Effector memory CD4-positive, alpha-beta T cell (primary cell): ENCODE measurements at places on chromosomes 5 and 9.
A peak's percentile ranks its signal among the peaks of the same experiment; 100 is the strongest.

GRCh38 chr9:94666364-94667099 is 27.2 kb upstream of the FBP1 start:
- DNase-seq = no peak

DNA sequence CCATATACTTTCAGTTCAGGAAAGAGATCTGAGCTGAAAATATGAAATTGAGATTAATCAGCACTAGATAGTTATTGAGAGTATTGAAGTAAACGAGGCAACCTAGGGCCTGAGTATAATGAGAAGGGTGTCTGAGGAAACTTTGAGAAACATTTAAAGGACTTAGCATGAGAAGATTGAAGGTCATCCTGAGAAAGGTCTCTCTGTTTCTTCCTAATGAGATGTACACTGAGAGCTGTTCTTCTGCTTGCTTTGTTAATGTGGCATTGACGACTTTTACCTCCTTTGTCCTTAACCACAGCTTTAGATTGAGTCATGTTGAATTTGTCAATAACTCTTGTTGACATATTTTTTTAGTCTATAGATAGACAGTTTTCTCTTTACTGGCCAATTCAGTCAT is 145.1 kb upstream of the ACTBL2 start:
- no peak for DNase-seq

DNA sequence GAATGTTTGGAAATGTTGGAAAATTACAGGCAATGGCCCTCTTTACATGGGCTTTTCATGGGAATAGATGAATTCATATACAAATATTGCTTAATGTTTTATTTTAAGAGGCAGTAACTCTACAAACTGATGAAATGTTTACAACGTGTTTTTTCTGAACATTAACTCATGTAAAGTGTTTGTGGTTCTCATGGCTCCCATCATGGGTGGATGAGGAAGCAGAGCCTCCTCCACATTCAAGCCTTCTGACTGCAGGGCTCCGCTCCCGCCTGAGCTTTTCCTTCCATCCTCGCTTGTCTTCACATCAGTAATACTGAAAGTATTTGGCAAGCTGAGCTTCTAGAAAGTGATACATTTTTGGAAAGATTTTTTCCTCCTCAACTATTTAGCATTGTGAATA is 204.2 kb downstream of the ARHGAP26 start:
- DNase-seq = no peak

GRCh38 chr5:78127875-78128274 is 166.6 kb downstream of the AP3B1 start:
- no peak for DNase-seq

DNA sequence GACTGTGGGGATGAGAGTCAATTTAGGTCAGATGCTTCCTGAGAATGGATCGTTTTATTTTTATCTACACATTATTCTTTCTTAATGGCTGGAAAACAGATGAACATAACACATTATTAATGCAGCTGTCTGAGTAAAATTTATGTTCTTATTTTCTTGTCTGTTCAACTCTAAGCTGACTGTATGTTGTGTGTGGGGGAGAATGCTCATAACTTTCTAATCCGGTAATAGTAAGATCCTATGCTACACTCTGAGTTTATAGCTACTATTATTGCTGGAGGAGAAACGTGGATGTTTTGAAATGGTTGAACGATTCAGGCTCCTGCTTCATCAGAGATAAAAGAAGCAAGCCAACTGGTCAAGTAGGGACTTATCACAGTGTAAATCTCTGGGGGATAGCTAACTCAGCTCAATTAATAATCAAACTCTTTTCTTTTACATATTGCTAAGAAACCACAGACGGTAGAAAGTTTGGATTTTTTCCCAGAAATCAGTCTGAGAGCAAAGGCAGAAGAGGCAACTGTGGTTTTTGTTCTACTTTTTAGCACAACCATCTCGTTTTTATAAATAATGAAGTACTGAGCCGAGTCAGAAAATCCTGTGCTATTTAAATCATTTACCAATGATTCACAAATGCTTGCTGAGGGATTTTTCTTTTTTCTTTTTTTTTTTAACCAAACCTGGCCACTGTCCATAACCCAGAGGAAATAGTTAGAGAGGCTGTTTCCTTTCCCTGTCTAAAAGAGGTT is 265.0 kb upstream of the FAM174A start:
- DNase-seq = no peak

GRCh38 chr5:6090079-6090654 is 288.2 kb downstream of the MED10 start:
- no peak for DNase-seq

- no peak for DNase-seq
Measured at GRCh38 chr5:151382576-151382975, 35.2 kb upstream of the SLC36A2 start.

DNA sequence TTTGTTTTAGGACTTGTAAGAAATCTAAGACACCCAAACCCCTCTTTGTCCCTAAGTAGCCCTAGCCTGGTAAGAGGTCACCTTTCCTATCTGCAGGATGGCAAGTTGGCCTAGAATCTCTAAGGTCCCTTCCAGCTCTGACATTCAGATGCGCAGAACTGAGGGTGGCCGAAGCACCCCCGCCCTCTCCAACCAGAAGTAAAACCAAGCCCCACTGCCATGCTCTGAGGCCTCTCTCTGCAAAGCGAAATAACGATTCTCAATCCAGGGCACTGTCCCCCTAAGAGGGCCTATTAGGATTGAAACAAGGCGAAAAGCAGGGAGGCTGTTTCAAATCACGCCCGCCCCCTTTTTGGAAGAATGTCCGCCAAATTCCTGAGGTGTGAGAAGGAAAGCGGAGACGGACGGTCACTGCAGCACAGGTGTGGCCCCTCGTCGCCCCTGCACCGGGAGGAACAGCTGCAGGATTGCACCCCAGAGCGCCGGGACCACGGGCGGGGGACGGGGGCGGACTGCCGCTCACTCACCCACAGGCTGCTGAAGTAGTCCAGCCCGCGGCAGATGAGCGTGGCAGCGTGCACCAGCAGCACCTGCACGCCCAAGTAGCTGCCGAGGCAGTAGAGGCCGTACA is 824 bp downstream of the TMEM245 start:
- DNase-seq = no peak

DNA sequence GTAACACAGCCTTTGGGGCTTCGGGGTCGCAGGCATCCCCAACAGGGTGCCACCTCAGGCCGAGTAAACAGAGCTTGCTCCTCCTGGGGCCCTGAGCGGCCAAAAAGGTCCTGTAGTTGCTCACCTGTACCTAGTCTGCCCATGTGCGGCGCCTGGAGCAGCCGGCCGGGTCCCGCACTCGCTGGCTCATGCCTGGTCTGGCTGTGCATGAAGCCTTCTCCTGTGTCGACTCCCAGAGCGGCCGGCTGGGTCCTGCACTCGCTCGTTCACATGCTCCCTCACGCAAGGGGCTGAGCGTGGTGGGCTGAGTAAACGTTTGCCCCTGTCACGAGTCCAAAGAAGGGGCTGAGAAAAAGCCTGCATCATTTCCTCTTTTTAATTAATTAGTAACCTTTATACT is 162.4 kb upstream of the TUT7 start:
- DNase-seq = no peak

GRCh38 chr5:77777911-77778310 is 1.8 kb upstream of the TBCA start:
- no peak for DNase-seq

- no peak for DNase-seq
Measured at GRCh38 chr5:68161156-68161555, 54.4 kb upstream of the PIK3R1 start.

GRCh38 chr5:181241393-181241975 is 2.2 kb downstream of the RACK1 start:
- no peak for DNase-seq

- no peak for DNase-seq
Measured at GRCh38 chr5:21802869-21803490, 1050.2 kb downstream of the CDH12 start.

DNA sequence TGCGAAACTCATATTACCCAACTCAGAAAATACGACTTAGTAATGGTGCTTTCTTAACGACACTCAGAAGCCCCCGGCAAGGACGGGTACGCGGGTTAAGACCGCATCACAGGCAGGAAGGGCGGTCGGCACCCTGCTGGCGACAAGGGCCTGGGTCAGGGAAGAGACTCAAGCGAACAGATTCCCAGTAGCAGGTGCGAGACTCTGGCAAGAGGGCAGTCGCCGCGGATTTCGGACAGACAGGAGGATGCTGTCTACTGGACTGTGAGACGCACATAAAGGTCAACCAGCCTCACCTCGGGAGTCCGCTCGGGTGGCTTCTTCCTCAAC is 398 bp downstream of the RAPGEF6 start:
- DNase-seq = peak; percentile 59

GRCh38 chr5:136619556-136619955 is 254.2 kb upstream of the TRPC7 start:
- DNase-seq = no peak

DNA sequence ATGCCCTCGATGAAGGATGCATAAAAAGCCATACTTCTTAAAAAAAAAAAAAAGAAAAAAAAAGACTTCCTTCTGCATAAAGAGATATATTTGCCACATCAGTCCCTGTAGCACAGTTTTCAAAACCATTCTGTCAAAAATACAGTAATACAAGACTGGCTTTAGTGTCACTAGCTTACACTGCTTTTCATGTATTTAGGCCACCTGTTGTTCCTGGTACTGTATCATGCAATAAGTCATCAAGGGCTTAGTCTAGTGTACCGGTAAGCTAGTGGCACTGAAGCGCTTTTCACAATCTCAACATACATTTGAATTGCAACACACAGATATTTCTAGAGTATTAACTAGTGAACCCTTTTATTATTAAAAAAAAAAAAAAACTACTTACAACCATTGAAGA is 231.2 kb downstream of the NFIB start:
- no peak for DNase-seq

- no peak for DNase-seq
Measured at GRCh38 chr9:27107241-27107640, 1.8 kb upstream of the TEK start.

DNA sequence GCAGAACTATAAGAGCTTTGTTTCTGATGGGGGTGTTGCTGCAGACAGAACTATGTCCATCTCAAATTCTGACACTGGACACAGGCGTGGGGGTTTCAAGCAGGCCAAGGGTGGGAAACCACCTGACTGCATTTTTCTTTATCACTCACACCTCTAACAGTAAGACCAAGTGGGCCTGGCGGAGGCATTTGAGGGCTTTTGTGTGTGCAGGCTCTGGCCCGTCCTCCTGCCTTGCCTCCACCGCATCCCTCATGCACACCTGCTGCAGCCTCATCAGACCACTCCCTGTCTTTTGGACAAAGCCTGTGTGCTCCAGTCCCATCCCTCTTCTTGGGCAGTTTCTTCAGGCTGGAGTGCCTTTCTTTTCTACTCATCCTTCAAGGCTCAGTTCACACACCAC is 7.9 kb downstream of the OR13J1 start:
- DNase-seq = no peak

DNA sequence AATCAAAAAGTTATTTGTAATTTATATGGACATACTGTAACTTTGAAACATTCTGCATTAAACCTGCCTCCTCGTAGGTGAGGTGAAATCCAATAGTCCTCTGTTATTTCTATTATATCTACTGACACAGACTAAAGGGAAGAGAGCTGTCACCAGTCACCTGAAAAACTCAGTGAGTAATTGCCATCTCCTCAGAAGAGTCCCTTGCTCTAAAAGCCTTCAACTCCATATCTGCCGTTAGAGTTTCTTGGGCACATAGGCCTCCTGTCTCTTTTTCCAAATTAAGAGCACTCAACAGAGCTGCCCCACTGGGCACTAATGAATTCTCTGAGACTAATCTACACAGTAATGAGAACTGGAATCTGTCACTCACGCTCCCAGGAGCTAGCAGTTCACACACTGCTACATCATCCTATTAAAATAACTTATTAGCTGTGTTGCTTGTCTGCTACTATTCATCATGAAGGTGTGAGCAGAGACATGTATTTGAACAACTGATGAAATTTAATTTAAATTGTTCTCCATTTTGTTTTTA is 67.3 kb upstream of the VCAN start:
- DNase-seq = no peak

DNA sequence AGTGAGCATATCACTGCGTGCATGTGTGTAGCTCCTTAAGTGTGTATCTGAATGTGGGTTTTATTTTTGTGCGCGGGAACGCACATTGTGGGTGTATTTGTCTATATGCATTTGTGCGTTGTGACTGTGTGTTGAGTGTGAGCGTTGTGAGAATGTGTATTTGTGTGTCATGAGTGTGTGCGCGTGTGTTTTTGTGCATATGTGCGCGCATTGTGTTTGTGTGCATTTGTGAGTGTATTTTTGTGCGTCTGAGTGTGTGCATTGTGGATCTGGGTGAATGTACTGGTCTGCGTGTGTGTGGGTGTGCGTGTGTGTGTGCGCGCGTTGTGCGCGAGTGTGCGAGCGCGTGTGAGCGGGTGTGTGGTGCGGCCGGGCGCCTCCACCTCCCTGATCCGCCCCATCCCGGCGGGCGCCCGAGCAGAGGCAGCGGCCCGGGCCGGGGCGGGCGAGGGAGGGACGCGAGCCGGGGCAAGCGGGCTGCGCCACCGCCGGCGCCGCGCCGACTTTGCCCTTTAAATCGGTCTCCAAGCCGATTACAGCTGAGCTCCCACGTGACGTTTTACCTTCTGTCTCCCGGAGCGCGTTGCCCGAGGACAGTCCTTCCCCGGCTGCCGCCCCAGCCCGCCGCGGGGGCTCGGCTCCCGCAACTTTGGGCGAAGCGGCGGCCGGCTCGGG is at the start of gene RASGRF2:
Gene RASGRF2 (plus strand): TSS at position 596 of the 675 bp plus-strand sequence. CDS start 376 bp downstream, outside the sequence.
- peak; percentile 35 for DNase-seq

GRCh38 chr9:36169708-36170107 is 520 bp downstream of the CCIN start:
- no peak for DNase-seq

DNA sequence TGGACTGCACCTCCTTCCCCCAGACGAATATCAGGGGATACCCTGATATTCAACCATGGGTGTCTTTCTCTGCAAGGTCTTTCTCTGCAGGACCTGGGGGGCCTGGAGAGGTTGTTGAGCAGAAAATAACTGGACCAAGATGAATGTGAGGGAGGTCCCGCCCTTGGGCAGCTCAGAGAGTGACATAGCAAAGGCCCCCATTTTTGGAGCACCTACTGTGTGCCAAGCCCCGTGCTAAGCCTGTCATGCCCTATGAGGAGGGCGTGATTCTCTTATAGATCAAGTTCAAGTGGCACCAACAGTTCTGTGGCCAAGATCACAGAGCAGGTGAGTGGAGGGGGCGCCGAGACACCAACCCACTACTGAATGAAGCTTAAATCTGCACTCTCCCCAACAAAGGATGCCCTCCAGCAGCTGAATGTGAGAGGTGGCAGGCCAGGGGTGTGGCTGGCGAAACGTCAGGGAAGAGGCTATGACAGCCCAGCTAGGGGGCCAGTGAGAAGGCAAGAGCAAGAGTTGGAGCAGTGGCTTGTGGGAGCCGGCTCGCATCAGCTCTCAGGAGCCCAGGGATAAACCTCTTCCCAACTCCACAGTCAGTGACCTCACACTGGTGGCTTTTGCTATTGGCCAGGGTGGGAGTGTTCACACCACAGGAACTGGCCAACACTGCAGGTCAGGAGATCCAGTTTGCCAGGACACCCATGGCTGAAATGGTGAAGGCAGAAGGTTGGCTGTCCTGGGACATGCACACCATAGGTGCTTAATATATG is 5.3 kb downstream of the SARDH start:
- no peak for DNase-seq

GRCh38 chr9:13513716-13514444 is 234.4 kb upstream of the MPDZ start:
- DNase-seq = no peak
